CD4-positive, CD25-positive, alpha-beta regulatory T cell (primary cell): ENCODE measurements at places on chromosomes 1 and 21.

GRCh38 chr21:36976228-36976861 lies 9.9 kb upstream of the HLCS start:
- no peak overlapping the region for H3K27ac ChIP-seq
- H3K27me3 ChIP-seq = peaks cover 3% of the 10 kb centered on the region
- H3K36me3 ChIP-seq = no peaks in the 10 kb centered on the region
- H3K4me3 ChIP-seq = no peak overlapping the region
- no peak for DNase-seq

DNA sequence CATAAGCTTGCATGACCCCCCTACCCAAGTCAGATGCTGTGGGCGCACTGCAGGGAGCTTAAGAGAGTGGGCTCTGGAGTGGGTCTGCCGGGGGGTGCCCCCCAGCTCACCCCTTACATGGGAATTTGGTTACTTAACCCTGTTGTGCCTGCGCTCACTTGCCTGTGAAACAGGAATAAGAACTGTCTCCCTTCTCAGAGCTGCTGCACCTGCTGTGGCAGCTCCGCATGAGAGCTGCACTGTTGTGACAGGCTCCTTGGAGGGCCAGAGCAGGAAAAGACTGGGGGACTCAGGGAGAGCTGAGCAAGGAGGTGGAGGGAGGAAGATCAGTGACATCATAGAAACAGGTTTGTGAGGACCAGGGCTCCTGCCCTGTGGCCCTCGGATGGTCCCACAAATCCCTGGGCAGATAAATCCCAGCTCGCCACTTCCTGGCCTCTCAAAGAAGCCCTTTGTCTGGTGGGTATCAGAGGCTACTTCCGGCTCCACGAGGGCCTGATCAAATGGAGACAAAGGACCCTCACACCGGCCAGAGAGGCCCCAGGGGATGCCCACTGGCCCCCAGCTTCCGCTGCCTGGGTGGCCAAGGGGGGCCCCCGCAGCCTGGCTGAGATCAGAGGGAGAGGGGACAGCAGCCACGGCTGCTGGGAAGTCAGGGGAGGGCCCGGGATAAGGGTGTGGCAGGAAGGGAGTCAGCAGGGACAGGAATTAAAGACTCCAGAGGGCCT lies 28.9 kb upstream of the LAPTM5 start:
- H3K36me3 ChIP-seq = no peaks in the 10 kb centered on the region
- no peaks in the 10 kb centered on the region for H3K27me3 ChIP-seq
- peaks cover 6% of the 10 kb centered on the region for H3K4me1 ChIP-seq
- no peak for DNase-seq
- no peak overlapping the region for H3K27ac ChIP-seq
- H3K4me3 ChIP-seq = no peak overlapping the region

GRCh38 chr1:32899586-32900296 lies 1.4 kb downstream of the TMEM54 start:
- no peak overlapping the region for H3K4me3 ChIP-seq
- DNase-seq = no peak
- H3K36me3 ChIP-seq = no peaks in the 10 kb centered on the region
- peaks cover 10% of the 10 kb centered on the region for H3K4me1 ChIP-seq
- no peak overlapping the region for H3K27ac ChIP-seq

- no peaks in the 10 kb centered on the region for H3K36me3 ChIP-seq
- DNase-seq = no peak
- no peak overlapping the region for H3K27ac ChIP-seq
- H3K4me3 ChIP-seq = no peak overlapping the region
These were observed 8.6 kb downstream of the CACNA1S start for GRCh38 chr1:201103666-201104065.

GRCh38 chr1:207454046-207454964 lies at the start of gene CR2:
CR2 (plus strand) TSS chr1:207454328; CDS start chr1:207454419, 91 bp downstream.
- no peak within 1 kb of the TSS for H3K27ac ChIP-seq
- no peak within 1 kb of the TSS for H3K4me3 ChIP-seq
- peak; percentile 15 for DNase-seq
- no peaks in the 10 kb centered on the region for H3K36me3 ChIP-seq
- peaks cover 53% of the 10 kb centered on the region for H3K27me3 ChIP-seq
- peaks cover 12% of the 10 kb centered on the region for H3K4me1 ChIP-seq

DNA sequence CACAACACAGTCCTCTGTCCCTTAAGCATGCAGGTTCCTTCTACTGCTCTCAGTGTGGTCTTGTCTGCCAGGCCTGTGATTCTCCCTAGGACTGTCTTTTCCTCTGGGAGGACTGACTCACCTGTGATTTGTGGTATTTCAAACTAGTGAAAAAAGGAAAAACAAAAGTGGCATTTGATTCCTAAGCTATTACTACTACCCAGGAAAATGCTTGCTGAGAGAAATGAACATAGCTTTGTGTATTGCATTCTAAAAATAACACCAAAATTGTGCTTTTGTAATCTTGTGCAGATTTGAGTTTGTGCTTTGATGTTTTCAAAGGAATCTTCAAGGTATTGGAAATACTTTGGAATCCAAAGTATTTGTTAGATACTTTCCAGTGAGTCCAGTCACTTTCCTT lies 57.0 kb downstream of the GPR161 start:
- peaks cover 26% of the 10 kb centered on the region for H3K36me3 ChIP-seq
- H3K27me3 ChIP-seq = no peaks in the 10 kb centered on the region
- no peaks in the 10 kb centered on the region for H3K4me1 ChIP-seq
- H3K4me3 ChIP-seq = no peak overlapping the region
- H3K27ac ChIP-seq = no peak overlapping the region

DNA sequence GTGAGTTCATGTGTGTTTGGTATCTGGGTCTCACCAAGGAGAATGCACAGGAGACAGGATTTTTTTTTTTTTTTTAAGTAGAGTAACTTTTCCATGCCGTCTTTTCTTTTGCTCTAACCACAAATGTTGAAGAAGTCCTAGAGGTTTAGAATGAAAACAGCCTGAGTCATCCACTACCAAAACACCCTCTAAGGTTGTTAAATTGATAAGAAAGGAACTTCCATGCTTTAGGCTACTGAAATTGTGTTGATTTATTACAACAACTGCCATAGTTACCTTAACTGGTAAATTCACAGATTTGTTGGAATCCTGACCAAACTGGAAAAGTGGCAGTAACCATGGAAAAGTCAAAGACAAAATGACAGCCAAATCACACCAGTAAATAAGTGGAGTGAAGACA lies 375.6 kb downstream of the AMY1C start:
- no peak for DNase-seq
- no peak overlapping the region for H3K27ac ChIP-seq

- no peaks in the 10 kb centered on the region for H3K36me3 ChIP-seq
- H3K27ac ChIP-seq = no peak overlapping the region
- DNase-seq = no peak
- no peak overlapping the region for H3K4me3 ChIP-seq
- H3K27me3 ChIP-seq = no peaks in the 10 kb centered on the region
These were observed 38.7 kb downstream of the AMY1C start for GRCh38 chr1:103788377-103788776.

GRCh38 chr21:31660591-31660990 lies 1.1 kb downstream of the SOD1 start:
- H3K36me3 ChIP-seq = peaks cover 18% of the 10 kb centered on the region
- peak; percentile 30 for DNase-seq
- peak overlapping the region; percentile 98 for H3K4me3 ChIP-seq
- no peaks in the 10 kb centered on the region for H3K27me3 ChIP-seq

DNA sequence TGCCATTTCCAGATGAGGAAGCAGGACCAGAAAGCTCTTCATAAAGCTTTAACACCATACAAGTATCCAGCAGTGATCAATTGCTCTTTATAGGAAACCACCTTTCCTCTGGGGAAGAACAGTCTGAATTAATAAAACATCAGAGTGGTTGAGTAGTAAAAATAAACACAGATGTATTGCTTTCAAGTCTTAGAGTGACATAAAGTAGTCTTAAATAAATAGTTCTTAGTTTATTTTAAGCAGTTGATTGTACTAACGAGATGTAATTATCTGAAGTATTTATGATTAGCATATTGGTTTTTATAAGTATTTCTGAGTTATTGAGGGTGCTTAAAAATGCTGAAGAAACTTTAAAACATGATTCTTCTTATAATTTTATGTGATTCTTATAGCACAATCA lies 67.0 kb downstream of the PRKAA2 start:
- H3K4me1 ChIP-seq = no peaks in the 10 kb centered on the region
- no peak for DNase-seq
- H3K27ac ChIP-seq = no peak overlapping the region

DNA sequence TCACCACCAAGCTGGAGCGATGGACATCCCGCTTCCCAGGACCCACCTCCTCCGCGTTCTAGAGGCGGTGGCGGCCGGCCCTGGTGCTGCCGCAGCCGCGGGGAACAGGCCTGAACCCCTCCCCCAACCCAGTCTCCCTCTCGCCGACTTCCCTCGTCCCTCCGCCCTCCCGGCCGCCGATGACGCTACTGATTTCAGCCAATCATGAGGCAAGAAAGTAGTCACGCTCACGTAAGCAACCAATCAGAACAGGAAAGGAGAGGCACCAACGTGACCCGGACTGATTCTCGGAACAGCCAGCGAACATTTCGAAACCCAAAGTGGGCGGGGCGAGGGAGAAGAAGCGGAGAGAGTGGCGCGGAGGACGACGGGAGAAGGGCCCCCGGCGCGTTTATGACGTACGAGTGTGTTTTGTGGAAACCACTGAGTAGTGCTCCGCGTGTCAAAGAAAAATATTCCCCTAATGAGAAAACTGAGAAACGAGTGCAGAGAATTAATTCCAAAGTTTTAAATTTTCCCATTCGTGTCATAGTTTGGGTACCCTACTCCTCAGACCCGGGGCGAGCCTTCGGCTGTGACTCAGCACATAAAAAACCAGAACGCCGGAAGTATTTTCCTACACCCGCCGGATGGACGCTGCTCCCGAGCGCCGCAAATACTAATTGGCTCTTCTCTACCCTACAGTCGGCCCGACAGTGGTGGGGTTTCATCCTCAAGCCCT lies at the start of gene NRDC:
NRDC (minus strand) TSS at position 112 of the 721 bp plus-strand sequence. CDS start 112 bp downstream, outside the sequence.
- peaks cover 13% of the 10 kb centered on the region for H3K27me3 ChIP-seq
- peak; percentile 100 for DNase-seq
- peak within 1 kb of the TSS; percentile 98 for H3K4me3 ChIP-seq
- H3K27ac ChIP-seq = peak within 1 kb of the TSS; percentile 97
- H3K4me1 ChIP-seq = peaks cover 45% of the 10 kb centered on the region

DNA sequence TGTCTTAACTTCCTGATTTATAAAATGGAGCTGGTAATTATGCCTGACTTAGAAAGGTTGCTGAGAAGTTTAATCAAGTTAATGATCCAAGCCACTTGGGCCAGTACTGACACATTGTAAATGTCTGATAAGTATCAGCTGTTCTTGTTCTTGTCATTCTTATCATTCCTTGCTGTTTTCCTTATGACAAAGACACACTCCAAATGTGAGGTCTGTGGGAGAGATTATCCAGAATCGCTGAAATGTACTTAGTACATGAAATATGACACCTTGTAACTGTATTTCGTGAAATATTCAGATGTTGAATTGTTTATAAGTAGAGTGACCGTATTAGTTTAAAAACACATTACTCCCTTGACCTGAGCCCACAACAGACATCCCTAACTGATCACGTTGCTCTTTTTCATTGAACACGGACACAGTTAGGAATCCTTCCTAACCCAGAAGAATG lies 6.1 kb downstream of the AADACL4 start:
- no peaks in the 10 kb centered on the region for H3K4me1 ChIP-seq
- H3K4me3 ChIP-seq = no peak overlapping the region
- no peak overlapping the region for H3K27ac ChIP-seq
- no peaks in the 10 kb centered on the region for H3K27me3 ChIP-seq

- H3K4me1 ChIP-seq = no peaks in the 10 kb centered on the region
- H3K36me3 ChIP-seq = no peaks in the 10 kb centered on the region
- H3K27ac ChIP-seq = no peak overlapping the region
- H3K4me3 ChIP-seq = no peak overlapping the region
- DNase-seq = no peak
These were observed 302.7 kb downstream of the DISC1 start for GRCh38 chr1:231929311-231929710.

GRCh38 chr1:172343240-172344160 lies 77.0 kb upstream of the C1orf105 start:
- no peaks in the 10 kb centered on the region for H3K36me3 ChIP-seq
- H3K4me1 ChIP-seq = peaks cover 4% of the 10 kb centered on the region
- H3K4me3 ChIP-seq = peak overlapping the region; percentile 16
- no peak overlapping the region for H3K27ac ChIP-seq
- DNase-seq = no peak

GRCh38 chr1:77036560-77036959 lies 169.3 kb downstream of the ST6GALNAC5 start:
- H3K36me3 ChIP-seq = no peaks in the 10 kb centered on the region
- H3K27me3 ChIP-seq = no peaks in the 10 kb centered on the region
- H3K4me1 ChIP-seq = no peaks in the 10 kb centered on the region
- H3K27ac ChIP-seq = no peak overlapping the region
- no peak overlapping the region for H3K4me3 ChIP-seq

DNA sequence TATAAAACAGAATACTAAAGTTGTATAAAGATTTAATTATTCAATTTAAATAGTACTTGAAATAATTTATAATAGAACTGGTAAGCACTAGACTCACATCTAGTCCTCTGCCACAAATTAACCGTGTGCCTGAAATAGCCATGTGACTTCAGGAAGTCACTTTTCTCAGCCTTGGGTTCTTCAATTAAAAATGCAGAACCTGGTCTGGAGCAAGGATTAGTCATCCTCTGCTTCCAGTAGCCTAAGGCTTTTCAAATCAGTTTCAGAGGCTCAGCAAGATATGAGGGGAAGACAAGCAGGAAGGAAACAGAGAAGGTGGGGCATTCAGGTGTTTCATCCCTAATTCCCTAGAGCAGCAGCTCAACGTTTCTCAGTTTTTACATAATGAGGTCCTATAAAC lies 23.0 kb downstream of the DPH5 start:
- no peak overlapping the region for H3K27ac ChIP-seq
- DNase-seq = no peak
- no peaks in the 10 kb centered on the region for H3K27me3 ChIP-seq
- H3K36me3 ChIP-seq = peaks cover 7% of the 10 kb centered on the region
- peaks cover 32% of the 10 kb centered on the region for H3K4me1 ChIP-seq

DNA sequence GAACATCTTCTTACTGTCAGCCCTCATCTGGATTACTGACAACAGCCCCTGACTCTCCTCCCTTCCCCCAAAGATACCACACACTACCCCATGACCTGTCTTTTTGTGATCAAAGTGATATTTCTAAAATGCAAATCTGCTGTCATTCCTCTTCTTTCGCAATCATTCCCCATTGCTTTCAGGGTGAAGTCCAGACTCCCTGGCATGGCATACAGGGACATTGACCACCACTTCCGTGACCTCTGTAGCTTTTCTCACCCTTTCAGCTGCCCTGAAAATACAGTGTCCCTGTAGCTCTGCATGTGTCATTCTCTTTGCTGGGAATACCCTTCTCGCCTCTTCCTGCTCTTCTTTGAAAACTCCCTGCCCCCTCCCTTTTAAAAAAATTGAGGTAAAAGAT lies 4.1 kb downstream of the SERINC2 start:
- H3K27ac ChIP-seq = no peak overlapping the region
- H3K4me1 ChIP-seq = peaks cover 11% of the 10 kb centered on the region
- H3K36me3 ChIP-seq = no peaks in the 10 kb centered on the region
- H3K27me3 ChIP-seq = peaks cover 24% of the 10 kb centered on the region
- DNase-seq = no peak

DNA sequence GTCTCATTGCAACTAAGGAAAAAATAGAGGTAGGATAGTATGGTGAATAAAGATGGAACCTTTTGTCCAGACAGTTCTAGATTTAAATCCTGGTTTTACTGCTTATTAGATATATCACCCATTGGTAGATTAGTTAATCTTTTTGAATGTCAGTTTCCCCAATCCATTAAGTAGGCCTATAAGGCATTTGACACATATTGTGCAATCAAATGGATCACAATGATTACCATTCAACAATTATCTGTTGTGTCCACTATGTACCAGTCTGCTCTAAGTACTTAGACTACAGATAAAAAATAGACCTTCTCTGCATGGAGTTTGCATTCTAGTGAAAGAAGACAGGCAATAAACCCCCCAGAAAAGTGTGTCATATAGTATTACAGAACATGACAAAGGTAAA lies 6.0 kb upstream of the PALMD start:
- no peaks in the 10 kb centered on the region for H3K4me1 ChIP-seq
- peaks cover 3% of the 10 kb centered on the region for H3K27me3 ChIP-seq
- no peak overlapping the region for H3K4me3 ChIP-seq
- no peak for DNase-seq
